DMS53 (cell line): ENCODE measurements at places on chromosomes 6 and 20.

DNA sequence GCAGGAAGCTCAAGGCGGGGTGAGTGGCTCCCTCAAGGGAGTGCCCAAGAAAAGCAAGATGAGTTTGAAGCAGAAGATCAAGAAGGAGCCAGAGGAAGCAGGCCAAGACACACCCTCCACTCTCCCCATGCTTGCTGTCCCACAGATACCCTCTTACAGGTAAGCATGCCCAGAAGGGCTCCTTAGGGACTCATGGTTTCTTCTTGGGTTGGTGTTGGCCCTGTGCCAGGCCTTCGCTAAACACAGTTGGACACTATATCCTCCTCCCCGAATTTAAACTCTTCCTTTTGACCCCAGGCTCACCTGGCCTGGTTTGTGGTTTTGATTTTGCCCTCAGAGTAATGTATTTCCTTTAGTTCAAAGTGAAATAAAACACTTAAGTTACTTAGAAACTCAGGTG, 5.1 kb downstream of the BRPF3 start:
- no peak for DNase-seq

DNA sequence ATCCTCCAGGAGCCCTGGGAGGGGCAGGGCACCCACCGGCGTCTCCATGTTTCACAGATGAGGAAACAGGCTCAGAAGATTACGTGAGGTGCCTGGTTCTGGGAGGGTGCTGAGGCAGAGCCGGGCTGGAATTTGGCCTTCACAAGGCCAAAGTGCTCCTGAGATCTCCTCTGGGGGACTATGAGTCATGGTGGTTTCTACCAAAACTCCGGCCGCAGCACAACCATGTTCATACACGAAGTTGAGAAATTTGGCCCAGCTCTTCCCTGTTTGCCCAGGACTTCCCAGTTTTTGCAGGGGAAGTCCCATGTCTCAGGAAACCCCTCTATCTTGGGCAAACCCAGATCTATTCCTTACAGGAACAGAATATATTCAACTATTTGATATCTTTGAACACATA, 172.9 kb upstream of the CDYL start:
- DNase-seq, result no peak

DNA sequence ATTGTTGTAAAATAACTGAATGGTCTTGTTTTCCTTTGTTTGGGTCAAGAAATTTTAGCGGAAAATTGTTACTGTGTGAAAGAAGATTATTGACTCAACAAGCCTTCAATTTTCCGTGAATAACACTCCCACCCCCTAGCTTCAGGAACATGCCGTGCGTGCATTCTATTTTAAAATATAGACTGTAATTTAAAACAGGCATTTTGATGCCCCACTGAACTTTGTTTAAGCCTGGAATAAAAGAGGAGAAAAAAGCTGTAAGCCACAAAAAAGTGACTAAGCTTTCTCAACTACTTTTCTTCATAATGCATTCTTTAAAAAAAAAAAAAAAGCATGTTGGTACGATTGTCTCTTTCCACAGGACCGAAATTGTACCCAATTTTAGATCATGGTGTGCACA, 166.0 kb downstream of the ARID1B start:
- no peak for DNase-seq

DNA sequence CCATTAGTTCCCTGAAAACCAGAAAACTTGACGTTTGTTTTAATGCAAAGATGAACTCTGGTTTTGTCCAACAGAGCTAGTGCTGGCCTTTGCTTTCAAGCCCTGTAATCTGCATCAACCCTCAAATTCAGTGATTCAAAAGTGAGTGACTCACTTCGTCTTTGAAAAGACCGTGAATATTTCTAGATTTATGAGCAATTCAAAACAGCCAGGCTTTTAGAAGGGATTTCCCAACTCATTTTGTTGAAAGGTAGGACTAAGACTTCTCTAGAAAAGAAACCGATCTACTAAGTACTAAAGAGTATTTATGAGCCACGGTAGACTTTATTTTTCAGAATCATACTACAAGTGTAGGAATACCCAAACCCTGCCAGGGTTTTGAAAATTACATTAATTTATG, 121.5 kb downstream of the UST start:
- no peak for DNase-seq

- DNase-seq, result peak; percentile 62
These were observed 63.0 kb upstream of the CD2AP start for GRCh38 chr6:47414423-47415167.

DNA sequence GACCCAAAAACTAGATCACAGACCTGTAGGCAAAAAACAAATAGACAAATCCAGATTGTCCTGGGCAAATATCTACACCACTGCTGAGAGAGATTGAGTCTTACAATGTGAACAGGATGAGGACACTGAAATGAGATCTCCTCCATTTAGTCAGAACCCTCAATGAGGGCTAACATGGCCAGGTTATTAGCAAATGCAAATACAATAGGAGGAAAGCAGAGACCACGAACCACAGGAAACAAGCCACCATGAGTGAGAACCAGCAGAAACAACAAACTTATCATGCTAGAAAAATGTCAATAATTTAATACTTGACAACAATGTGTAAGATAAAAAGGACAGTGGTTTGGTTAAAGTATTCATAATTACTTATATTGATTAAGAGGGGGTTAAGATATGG, 162.8 kb downstream of the SYNE1 start:
- no peak for DNase-seq

- DNase-seq, result peak; percentile 98
These were observed at the start of gene ENPP5 for GRCh38 chr6:46170357-46171289. ENPP5 (minus strand) TSS chr6:46170980; CDS start chr6:46168262, 2,718 bp downstream.

DNA sequence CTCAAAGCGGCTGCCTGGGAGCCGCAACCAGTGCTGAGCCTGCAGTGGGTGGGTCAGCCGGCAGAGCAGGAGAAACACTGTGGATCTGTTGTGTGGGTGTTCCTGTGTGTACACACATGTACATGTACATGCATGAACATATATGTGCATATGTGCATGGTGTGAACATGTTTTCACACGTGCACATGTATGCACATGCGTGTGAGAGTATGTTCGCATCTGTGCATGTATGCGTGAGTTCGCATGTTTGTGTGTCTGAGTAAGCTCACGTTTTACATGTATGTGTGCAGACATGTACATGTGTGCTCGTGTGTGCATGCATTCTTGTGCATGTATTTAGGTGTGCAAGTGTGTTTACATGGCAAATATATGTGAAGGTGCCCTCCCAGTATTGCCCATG, 302.6 kb downstream of the CDH4 start:
- DNase-seq, result no peak

DNA sequence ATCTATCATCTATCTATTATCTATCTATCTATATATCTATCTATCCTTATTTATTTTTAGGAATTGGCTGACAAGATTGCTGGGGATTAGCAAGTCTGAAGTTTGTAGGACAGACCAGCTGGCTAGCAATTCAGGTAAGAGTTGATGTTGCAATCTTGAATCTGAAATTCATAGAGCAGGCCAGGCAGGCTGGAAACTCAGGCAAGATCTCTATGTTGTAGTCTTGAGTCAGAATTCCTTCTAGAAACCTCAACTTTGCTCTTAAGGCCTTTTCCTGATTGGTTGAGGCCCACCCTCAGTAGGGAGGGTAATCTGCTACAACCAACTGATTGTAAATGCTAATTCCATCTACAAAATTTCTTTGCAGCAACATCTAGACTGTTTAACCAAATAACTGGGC, 19.2 kb downstream of the MAPK13 start:
- DNase-seq, result no peak

DNA sequence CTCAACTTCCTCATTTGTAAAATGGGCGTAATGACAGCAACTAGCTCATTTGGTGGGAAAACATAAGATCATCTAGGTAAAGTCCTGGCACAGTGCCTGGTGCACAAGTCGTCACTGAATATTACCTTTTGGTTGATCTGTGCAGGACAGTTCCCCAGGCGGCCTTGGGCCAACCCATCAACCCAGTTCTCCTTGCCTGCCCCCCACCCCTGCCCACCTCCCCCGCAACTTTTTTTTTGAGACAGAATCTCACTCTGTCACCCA, 99.2 kb downstream of the JPH2 start:
- DNase-seq, result no peak

DNA sequence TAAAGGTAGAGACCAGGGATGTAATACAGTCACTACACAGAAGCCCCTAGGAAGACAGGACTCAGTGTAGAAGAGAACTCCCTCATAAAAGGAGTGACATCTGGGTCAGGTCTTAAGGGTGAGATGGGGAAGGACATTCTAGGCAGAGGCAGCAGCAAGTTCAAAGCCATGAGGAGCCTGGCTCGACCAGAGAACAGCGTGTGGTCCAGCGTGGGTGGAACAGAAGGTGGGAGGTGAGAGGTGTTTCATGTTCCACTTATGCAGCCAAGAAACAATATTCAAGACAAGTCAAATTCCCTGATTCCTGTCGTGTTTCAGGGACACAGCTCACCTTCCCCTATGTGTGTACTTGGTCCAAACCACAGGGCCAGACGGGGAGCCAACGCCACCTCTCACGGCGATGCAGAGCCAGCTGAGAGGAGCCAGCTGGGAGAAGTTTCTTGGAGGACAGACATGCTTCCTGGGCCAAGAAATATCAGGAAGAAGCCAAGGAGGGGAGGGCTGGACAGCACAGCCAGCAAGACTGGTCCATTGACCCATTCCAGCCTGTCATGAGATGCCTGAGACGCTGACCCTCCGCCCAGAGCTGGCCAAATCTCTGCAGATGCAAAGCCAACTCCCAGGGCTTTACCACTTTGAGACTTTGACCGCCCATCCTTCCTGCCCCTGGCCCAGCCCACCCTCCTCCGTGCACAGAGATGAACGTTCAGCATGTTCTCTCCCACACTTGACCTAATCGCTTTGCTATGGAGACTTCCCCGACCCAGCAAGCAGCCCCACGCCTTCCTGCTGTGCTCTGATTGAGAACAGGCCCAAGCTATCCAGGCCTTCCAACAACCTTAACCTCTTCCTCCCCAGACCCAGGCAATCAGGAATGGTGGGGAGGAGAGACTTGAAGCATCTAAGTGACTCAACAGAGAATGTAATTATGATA, 113.8 kb downstream of the PRND start:
- DNase-seq, result no peak

DNA sequence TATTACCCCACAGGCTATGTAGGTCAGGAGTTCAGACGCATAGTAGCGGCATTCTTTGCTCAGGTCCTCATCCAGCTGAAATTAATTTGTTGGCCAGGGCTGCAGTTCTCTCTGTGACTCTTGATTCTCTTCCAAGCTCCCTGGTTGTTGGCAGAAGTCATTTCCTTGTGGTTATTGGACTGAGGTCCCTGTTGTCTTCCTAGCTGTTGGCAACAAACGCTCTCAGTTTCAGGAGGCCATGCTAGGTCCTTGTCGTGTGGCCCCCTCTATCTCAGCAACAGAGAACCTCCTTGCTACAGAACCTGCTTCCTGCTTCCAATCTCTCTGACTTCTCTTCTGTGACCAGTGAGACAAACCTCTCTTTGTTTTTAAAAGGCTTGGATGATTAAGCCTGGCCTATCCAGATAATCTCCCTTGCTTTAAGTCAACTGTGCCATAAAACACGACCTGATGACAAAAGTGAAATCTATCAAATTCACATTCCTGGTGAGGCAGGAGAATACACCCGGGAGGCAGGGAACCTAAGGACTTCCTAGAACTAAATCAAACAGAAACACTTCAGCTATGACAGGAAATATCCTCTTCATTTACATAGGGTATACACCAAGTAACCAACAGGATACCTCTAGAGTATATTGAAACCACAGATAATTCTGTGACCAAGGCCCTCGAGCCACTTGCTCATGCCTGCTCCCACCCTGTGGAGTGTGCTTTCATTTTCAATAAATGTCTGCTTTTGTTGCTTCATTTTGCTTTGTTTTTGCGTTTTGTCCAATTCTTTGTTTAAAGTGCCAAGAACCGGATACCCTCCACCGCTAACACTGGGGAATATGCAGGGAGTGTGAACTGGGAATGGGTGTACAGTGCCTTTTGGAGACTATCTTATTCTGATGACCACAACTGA, 196.0 kb downstream of the BTBD3 start:
- DNase-seq, result peak; percentile 46

- no peak for DNase-seq
These were observed 602.8 kb upstream of the MMS22L start for GRCh38 chr6:97885828-97886227.

DNA sequence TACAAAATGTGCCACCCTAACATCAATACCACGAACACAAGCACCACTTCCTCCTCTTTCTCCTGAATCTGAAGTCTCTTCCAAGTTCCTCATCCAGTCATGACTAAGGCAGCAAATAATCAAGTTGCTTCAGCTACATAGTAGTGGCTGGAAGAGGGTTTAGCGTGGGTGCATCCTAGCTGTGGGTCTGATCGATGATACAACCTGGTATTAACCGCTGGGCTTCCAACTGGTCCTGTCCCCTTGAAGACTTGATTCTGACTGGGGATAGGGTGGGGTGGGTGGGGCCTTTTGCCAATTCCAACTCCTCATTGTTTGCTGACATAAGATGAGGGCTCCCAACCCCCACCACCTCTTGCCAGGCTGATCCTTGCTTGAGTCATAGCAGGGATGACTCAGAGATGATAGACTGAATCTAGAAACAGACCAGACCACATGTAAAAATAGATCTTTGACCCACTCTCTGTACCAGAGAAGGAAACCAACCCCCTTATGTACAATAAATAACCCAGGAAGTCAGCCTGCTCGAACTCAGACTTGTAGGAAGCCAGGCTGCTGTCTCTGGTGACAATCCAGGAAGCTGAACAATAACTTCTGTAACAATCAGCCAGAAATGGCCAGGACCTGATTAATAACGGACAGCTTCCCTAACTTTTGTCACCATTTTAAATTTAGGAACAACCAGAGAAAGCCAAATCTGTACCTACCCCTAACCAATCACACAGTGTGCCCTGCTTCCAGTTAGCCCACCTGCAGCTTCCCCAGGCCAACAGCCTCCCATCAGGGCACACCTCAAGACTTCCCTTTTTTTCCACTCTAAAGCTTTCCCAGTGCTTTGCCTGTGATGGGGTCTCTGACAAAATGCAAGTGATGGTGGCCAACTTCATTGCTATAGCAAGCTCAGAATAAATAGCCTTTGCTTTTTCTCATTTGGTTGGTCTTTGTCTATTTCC, 68.9 kb upstream of the FAM184A start:
- DNase-seq, result peak; percentile 75

- DNase-seq, result no peak
These were observed 290.0 kb downstream of the PTPRK start for GRCh38 chr6:128230267-128230989.

DNA sequence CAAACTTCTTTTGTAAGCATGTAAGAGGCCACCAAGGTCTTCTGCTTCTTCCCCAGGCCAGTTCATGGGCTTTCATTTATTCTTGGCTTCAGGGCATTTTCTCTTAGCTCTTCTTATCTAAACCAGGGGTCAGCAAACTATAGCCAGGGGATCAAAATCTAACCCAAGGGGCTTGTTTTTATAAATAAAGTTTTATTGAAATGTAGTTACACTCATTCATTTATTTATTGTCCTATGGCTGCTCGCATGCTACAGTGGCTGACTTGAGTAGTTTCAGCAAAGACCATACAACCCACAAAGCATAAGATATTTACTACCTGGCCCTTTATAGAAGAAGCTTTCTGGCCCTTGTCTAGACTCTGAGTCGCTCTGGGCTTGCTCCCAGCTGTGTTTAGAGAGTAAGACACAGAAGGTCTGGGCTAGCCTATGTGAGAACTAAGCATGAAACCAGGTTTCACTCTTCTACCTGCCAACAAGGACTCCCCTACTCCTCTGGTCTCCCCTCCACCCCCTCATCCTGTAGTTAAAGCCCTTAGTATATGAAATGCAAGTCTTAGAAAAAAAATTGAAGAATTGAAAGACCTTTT, 43.2 kb downstream of the KHDC1L start:
- no peak for DNase-seq

- DNase-seq, result no peak
These were observed 102.9 kb upstream of the FRMD1 start for GRCh38 chr6:168181876-168182275.
